ENCODE measurements at places on chromosomes 4 and X. TPM values are rescaled to one million over a fixed set of nuclear protein-coding genes. Genes with fewer than 3 reads are reported as not detected.

DCX gene
- 0.65 TPM for polyA plus RNA-seq

ARSD gene
- polyA plus RNA-seq, result 59.6 TPM

ZNF595 gene
- 18.2 TPM for polyA plus RNA-seq

BMP3 gene
- polyA plus RNA-seq, result 72.1 TPM

GABRG1 gene
- 2.3 TPM for polyA plus RNA-seq

UGT2B11 gene
- not detected for polyA plus RNA-seq

DNA sequence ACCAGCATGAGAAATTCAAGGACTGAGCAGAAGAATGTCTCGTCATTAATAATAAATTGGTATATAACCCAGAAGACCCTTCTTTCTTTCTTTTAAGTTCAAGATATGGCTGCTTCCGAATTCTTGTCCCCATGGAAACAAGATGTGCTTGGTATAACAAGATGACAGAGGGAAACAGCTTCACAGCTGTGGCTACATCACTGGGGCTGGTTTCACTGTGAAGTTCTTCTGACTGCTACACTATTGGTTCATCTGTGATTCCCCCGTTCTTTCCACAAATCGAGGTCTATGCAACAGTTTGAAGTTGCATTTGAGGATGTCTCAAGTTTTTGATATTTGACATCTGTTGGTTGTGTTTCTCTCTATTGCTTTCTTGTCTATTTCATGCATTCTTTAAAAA lies 12.3 kb upstream of the DTHD1 start:
- no peak for DNase-seq

DNA sequence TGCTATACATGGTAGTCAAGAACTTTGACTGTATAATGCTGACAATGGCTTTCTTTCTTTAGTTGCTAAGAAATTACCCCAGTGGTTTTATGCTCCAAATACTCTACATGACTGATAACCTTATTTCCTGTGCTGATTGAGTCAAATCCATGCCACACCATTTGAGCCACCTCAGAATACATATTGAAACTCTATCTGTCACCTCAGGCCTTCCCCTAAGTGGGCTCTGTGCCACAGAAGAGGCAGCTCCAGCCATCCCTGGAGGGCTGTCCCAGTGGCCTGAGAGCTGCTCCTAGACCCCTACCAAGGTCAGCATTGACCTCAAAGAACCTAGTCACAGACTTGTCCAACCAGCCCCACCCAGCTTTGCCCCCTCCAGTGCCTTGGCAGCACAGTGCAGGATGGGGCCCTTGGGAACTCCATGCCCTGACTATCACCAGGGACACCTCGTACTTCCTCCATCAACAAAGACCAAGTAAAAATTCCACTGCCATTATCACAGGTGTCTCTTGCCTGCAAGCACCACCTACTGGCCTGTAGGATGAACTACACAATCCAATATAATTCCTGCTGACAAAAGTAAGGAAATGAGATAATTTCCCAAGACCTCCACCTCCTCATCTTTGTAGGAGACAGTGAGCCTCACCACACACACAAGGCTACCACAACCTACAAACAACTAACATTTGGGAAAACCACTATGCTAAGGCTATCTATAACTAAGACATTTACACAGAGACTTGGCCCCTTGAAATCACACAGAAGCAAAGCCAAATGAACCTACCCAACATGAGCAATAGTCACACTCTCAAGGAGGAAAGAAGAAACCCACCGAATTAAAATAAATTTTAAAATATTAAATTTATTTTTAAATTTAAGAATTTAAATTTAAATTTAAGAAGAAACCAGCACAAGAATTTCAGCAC lies 239.9 kb downstream of the NKX6-1 start:
- DNase-seq, result no peak

- no peak for DNase-seq
Measured at GRCh38 chr4:37780444-37781130, 45.9 kb upstream of the PGM2 start.

DNA sequence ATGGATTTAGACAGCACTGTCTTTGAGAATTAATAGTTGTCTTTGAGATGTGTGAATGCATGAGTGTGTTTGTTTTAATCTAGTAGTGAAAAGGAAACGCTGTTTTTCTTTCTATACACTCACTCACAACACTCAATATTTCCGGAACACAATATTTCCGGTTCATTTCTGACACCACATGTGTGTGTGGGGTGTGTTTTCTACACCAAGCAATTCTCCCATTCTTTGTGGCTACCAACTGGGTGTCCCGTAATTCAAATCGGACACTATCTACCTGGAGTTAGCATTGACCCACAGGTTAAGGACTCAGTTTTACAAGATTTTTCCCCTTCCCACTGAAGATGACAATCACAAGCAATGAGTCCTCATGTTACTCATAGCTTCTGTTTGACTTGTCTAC lies 113.9 kb downstream of the SNCA start:
- DNase-seq, result no peak

GRCh38 chrX:107721318-107721717 lies 54.3 kb downstream of the TSC22D3 start:
- DNase-seq, result no peak

DNA sequence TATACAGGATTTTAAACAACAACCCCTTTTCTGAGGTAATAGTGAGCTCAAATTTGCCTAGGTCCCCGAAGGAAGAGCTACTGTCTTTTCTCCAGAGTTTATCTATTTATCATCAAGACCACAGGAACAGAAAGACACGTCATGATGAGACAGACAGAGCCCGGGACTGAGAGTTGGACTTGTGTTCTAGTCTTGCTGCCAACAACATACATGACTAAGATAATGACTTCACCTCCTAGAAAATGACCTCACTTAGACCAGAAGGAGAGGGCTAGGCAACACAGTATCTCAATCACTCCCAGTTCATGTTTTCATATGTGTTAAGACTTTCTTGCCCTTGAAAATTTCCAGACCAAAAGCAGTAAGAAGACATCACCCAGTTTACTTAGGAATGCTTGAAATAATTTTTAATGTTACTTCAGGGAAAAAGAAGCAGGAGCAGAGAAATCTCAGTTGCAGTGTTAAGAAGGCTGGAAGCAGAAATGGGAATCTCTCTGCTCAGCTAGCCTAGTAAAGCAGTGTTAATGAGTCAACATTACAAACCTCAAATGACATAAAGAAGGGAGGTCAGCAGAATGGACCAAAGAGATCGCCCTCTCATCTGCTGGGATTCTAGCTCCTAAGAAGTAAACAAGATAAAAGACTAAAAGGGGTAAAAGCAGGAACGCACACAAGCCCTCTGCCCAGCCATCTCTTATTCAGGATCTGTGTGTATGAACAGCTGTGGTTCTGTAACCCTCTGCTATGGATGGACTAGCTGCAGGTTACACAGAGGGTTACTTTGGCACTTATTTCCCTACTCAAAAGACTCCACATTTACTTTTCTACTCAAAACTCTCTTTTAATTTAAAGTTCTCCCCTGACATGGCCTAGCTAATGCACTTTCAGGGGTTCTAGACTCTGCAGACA lies 24.8 kb downstream of the PDGFC start:
- DNase-seq, result no peak

- no peak for DNase-seq
Measured at GRCh38 chr4:48296365-48296764, 26.7 kb upstream of the TEC start.

- DNase-seq, result no peak
Measured at GRCh38 chrX:85215946-85216345, 27.6 kb downstream of the SATL1 start.

Measured in right lung (tissue), 10 donors.